Activated CD4-positive, alpha-beta memory T cell treated with anti-CD3 and anti-CD28 coated beads, Interleukin-2, amount 10 ng/mL, durations not matched to agents 7 days and 5 days (primary cell): ENCODE measurements at places on chromosomes 6 and 20. TPM values are rescaled to one million over a fixed set of nuclear protein-coding genes. Genes with fewer than 3 reads are reported as not detected.

Gene CALHM6
- total RNA-seq = 13.1 TPM

DNA sequence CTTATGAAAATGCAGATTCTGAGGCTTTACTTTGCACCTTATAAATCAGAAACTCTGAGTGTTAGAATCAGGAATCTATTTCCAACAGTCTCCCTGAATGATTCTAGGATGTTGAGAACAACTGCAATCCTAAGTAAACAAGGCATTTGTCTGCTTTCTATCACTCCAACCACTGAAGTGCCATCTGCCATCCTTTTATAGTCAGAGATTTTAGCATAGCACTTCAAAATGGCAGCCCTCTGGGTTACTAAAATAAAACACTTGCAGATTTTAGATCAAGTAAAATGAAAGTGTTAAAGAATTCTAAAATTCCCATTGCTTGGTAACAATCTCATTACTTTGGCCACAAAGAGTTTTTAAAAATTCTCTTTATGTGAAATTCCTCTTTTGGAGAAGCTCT is 258.9 kb downstream of the CD109 start:
- DNase-seq = no peak

DNA sequence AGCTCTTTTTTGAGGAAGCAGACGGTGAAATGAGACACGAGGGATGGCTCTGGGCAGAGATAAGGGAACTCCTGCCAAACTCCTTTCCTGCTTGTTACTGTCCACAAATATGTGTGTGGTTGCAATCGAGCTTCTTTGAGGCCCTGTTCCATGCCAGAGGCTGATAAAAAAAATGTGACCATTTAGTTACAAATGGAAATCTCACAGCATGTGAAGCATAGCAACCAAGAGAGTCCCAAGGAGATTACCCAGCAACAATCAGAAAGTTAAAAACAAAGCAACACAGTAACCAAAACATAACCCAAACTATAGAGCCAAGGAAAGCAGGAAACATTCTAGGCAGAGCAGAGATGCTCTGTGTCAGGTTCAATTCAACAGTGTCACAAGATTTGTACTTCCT is 35.4 kb upstream of the HMGN3 start:
- no peak for DNase-seq

DNA sequence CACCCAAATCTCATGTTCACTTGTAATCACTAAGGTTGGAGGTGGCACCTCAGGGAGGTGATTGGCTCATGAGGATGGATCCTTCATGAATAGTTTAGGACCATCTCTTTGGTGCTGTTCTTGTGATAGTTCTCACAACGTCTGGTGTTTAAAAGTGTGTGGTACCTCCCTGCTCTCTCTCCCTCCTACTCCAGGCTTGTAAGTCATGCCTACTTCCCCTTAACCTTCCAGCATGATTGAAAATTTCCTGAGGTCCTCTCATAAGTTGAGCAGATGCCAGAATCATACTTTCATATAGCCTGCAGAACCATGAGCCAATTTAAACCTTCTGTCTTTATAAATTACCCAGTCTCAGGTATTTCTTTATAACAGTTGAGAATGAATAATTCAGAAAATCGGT is 16.6 kb downstream of the HLA-A start:
- DNase-seq = no peak
